NCI-H1930 (cell line): ENCODE measurements at places on chromosomes 2 and 18.

DNA sequence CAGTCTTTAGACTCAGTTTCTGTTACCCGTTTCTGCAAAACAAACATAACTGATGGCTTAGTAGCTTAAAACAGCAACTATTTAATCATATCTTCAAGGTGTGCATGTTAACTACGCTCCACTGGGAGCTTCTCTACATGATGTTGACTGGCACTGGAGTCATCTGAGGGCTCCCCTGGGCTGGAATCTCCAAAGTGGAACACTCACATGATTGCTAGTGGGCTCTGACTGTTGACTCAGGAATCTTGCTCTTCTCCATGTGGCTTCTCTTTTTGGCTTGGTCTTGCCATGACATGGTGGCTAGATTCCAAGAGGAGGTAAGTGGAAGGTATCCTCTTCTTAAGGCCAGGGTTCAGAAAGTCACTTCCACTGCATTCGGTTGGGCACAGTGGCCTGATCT is 160.8 kb downstream of the PMAIP1 start:
- no peak for DNase-seq

- DNase-seq, result no peak
Observed at GRCh38 chr2:227480528-227480927, 8.6 kb downstream of the AGFG1 start.

- peak; percentile 81 for DNase-seq
Observed at GRCh38 chr2:74147727-74148456, at the start of gene BOLA3. Gene BOLA3, minus strand, starts transcription at chr2:74147912. Its CDS starts 38 bp downstream, at chr2:74147874.

DNA sequence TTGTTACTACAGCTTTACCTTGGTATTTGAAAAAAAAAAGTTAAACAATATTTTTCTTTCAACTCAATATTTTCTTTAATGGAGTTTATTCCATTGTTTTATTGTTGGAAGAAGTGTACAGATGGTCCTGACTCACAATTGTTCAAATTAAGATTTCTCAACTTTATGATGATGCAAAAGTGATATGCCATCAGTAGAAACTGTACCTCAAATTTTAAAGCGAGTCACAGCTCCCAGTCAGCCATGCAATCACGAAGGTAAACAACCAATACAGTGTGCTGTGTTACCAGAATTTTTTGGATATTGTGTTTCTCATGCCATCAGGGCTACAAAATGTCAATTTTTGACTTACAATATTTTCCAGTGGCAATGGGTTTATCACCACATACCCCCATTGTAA is 54.0 kb upstream of the COL5A2 start:
- no peak for DNase-seq

DNA sequence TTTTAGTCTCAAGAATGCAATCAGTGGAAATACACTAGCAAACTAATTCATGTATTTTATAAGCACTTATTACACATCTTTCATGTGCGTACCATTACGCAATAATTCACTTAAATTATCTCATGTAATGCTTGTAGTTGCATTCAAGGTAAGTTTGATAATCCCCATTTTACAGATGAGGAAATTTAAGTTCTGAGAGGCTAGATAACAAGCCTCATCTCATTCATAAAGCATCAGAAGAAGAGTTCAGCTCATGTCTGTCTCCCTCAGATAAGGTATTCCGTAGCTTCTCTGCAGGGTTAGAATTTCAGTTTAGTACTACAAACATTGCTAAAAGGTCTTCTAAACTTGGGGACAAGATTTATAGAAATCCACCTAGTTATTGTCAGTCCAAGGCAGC is 47.8 kb downstream of the HNMT start:
- no peak for DNase-seq

DNA sequence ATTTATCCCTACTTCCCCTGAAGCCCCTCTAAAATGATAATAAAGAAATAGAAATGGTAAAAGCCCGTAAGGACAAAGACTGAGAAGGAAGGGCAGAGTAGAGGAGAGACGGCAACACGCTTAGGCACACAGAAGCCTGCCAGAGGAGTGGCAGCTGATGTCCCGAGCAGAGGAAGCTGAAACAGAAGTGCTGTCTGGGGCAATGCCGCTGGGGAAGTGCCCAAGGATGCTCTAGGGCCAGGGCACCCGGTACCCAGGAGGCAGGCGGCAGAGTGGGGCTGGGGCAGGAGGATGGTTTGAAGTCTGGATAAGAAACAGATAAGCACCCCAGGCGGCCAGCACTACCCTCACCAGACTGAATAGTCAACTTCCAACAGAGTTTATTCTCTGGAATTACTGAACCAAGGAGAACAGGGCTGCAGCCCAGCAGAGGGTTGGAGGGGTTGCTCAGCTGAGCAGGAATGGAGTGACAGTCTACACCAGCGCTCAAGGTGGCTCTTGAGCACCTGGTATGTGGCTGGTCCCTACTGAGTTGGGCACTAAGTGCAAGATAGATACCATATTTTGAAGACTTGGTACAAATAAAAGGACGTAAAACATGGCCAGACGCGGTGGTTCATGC is 22.4 kb downstream of the TMEM37 start:
- no peak for DNase-seq

- no peak for DNase-seq
Observed at GRCh38 chr2:189440644-189440946, 679 bp upstream of the WDR75 start.

DNA sequence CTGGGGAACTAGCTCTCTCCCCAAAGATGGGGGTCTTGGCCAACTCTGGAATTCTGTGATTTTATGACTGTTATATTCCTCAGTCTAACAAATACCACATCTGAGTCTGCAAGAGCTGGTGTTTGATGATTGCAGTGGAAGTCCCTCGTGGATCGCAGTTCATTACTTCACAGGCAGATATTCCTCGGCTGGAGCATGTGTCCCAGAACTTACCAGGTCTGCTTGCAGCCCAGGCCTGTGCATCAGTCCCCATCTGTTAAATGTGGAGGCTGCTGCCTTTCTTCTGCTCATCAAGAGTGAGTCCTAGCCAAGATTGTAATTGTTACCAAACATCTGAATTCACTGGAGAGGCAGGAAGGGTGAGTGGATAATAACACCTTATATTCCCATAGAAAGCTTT is 55.5 kb downstream of the PRKCE start:
- no peak for DNase-seq

DNA sequence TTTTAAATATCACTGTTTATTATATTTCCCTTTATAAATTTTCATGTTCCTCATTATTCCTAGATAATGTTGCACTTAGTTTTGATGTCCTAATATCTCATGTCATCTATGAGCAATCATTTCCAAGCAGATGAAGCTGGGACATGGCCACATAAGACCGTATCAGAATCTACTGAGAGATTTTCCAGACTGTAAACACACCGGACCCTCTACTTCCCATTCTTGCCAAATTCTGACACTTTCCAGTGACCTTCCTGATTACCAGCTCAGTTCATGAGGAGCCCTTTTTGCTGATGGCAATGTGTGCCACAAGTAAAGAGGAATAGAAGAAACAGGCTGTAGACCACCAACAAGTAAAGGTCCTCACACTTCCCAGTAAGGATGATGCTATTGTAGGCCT is 20.3 kb upstream of the PDE1A start:
- no peak for DNase-seq

DNA sequence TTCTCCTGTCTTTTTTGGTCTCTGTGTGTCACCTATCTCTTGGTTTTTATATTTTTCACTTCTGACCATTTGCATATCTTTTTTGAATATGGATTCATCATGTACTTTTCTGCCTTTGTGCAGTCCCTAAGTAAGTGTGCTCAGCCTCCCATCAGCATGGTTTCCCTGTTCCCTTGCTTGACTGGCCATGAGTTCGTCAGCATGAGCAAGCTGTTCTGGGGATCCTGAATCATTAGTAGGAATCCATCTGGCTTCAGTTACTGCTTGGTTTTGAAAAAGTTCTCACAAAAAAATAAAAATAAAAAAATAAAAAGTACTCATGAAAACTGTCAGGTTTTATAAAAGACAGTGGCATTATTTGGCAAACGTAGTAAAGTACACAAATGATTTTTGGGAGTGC is 144.1 kb downstream of the NCOA1 start:
- no peak for DNase-seq

- DNase-seq, result no peak
Observed at GRCh38 chr2:189210250-189211087, 30.9 kb upstream of the COL5A2 start.

DNA sequence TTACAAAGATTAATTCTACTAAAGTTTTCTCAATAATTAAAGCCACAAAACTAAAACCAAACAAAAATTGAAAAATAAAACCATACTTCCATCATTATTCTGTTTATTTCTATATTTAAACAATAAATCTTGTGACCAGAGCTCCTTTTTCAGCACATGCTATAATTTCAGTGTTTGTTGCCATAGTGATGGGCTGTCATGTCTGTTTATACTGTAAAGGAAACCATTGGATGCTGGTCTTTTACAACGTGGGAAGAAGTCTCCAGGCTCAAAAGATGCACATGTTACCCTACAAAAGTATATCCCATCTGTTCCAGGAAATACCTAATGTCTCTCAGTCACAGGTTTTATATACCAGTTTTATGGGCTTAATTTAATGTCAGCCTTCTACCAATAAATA is 100.1 kb upstream of the MC2R start:
- DNase-seq, result no peak

GRCh38 chr2:96258166-96259022 is 7.4 kb downstream of the TMEM127 start:
- DNase-seq, result no peak

DNA sequence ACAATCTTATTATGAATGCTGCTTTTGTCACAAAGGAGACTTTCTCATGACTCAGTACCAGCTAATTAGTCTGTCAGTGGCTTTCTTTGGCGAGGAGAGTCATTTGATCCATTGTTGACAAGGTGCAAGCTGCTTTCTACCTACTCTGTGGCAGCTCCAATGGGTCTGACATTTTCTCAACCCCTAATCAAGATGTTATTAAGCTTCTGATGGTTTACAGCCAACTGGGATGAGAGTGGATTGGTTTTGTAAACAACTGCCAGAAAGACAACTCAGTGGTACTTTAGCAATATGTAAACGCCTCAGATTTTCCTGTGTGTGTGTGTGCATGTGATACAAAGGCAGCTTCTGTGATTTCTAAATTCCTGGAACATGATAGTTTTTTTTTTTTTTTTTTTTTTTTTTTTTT is 8.2 kb upstream of the CLIP4 start:
- no peak for DNase-seq

DNA sequence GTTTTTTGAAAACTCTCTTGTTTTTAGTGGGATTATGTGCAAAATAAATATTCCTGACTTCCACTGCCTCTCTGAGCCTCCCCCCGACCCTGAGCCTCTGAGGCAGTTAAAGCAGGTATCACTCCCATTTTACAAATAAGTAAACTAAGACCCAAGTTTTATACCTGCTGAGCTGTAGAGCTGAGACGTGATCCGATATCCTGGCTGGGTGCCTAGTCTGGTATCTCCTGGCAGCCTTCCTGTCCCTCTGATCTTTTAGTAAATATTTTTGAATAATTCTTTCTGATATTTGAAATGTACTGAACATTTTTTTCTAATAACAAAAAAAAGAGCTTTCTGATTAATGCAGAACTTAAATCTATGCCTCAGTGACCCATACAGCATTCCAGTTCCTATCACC is 108.3 kb upstream of the NOSTRIN start:
- no peak for DNase-seq

DNA sequence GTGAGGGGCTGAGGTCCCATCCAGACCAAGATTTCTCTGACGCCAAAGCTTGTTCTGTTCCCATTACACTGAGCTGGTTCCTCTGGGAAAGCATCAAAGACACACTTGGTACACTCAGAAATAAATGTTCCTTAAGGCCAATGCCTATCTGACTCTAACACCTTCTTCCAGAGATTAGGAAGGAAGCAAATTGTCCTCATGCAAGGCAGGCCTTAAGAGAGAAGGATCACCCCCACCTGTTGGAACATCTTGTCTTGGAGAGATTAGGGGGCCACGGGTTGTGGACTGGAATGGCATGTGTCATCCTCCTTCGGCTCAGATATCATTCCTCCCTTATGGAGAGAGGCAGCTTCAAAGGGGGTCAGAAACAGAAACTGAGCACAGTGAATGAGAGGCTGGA is 100.2 kb downstream of the ANKRD44 start:
- no peak for DNase-seq

- DNase-seq, result no peak
Observed at GRCh38 chr2:8663997-8664396, 17.9 kb upstream of the ID2 start.

DNA sequence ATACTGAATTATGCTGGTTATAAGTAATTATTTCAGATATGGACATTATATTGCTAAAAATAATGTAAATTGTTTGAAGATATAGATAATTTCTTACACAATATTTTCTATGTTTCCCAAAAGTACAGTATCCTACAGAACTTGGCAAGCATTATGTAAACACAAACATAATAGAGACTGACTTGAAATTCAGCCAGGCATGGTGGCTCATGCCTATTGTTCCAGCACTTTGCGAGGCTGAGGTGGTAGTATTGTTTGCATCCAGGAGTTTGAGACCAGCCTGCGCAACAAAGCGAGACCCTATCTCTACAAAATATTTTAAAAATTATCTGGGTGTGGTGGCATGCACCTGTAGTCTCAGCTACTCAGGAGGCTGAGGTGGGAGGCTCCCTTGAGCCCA is 1300.5 kb upstream of the DDX18 start:
- DNase-seq, result no peak

DNA sequence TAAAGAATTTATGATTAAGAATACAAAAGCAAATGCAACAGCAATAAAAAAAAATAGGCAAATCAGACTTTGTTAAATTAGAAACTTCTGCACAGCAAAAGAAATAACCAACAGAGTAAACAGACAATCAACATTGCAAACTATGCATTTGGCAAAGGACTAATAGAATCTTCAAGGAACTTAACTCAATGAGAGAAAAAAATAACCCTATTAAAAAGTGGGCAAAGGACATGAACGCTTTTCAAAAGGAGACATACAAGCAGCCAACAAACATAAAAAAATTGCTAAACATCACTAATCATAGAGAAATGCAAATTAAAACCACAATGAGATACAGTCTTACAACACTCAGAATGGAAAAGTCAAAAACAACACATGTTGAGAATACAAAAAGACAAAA is 166.0 kb upstream of the DSEL start:
- DNase-seq, result no peak

GRCh38 chr2:76149846-76150245 is 439.1 kb upstream of the GCFC2 start:
- DNase-seq, result no peak

GRCh38 chr2:9897846-9898245 is 53.6 kb upstream of the GRHL1 start:
- DNase-seq, result no peak

GRCh38 chr2:73700661-73701447 is 36.3 kb downstream of the TPRKB start:
- no peak for DNase-seq

- DNase-seq, result no peak
Observed at GRCh38 chr18:11496526-11497172, 112.7 kb upstream of the SLC35G4 start.

DNA sequence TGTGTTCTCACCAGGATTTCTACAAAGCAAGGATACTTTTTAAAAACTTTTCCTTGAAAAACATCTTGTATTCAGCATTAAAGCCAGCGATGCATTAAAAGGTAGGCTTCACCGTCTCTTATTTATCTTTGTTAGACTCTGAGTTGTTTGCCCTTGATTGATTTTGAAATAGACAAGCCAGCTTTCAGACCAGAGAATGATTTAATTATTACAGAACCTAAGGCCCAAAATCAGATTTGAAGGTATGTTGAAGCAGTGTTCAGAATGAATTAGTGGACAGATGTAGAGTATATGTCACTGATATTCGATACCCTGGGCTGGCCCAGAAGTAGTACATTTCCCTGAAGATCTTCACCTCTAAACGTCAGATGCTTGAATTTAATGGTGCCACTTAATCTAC is 136.4 kb downstream of the THSD7B start:
- DNase-seq, result no peak
